Pons (tissue), 1 donor: ENCODE measurements at places on chromosomes 16 and 17.

DNA sequence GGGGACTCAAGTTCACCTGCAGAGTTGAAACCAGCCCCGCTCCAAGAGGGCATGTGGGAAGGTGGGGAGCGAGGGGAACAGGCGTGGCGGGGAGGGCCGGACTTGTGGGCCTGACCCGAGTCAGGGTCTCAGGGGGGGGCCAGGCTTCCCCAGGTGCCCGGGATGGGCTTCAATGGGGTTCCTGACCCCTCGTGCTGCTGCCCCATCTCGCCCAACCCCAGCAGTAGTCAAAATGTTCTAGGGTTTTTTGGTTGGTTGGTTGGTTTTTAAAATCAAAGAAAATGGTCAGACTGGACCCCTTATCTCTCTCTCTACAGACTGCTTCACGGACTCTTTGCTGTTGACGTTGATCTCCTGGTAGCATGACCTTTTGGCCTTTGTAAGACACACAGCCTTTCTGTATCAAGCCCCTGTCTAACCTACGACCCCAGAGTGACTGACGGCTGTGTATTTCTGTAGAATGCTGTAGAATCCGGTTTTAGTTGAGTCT, 69.5 kb downstream of the AMFR start:
- DNase-seq = no peak

DNA sequence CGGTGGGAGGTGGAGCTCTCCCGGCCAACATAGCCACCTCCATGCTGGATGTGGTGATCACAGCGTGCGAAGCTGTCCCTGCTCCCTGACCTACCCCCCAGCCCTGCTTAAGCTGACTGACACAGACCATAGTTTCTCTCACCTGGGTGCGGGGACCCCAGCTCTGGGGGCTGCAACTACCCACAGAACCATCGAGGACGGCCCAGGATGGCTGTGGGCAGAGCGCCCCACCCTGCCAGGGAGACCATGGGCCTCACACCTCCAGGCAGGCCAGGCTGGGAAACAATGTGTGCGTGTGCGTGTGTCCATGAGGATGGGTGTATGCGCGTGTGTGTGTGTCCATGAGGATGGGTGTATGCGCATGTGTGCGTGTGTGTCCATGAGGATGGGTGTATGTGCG, 20.4 kb downstream of the BAHCC1 start:
- DNase-seq = no peak

- DNase-seq = no peak
Observed at GRCh38 chr16:85635545-85636140, 22.5 kb downstream of the GSE1 start.

DNA sequence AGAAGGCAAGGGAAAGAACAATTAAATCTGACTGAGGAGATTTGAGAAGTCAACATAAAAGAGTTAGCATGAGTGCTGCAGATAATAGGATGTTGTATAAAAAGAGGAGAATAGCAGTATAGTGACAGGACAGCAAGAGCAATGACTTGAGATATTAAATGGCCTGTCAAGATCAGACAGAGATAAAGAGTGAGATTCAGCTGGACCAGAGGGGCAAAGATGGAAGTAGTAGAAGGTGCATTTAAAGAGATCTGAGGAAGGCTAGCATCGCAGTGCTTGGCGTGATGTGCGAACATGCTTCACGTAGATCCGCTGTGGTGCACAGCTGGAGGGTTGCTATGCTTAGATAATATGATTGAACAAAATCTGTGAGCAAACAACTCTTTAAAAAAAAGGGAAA, 1422.6 kb upstream of the CDH8 start:
- DNase-seq = no peak

- DNase-seq = peak; percentile 46
Observed at GRCh38 chr17:48814504-48814903, 2.5 kb downstream of the TTLL6 start.
